Fibroblast of mammary gland (primary cell): ENCODE measurements at places on chromosomes 2 and 18.
A peak's percentile ranks its signal among the peaks of the same experiment; 100 is the strongest.

DNA sequence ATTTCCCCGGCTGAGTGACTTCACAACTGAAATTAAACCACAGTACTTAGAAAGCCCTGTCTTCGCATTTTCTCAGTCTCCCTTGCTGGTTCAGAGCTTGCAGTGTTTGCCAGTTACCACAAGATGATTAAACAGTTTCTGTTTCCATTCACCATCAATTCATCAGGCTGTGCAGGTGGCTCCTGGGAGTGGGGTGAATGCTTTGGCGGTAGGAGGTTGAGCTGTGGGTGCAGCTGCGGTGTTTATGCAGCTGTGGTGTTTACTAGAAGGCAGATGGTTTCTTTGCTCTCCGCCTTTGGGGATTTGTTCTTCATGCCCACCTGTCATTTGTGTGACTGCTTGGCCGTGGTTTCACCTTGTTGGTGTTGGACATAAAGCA lies 16.1 kb downstream of the ACOXL start:
- no peak for DNase-seq

DNA sequence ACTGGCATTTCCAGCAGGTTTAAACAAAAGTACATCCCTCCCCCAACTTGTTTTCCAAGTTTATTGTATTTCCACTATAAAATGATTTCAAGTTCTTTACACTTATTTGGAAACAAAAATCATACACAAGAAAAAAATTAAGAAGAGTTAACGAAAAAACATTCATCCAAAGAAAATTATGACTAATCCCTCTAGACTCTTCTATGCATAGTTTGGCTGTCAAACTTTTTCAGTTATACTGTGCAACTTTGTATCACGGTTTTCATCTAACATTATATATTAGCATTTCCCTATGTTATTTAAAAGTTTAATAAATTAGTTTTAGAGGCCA lies 627 bp downstream of the WDCP start:
- DNase-seq, result peak; percentile 10

GRCh38 chr2:234999740-235000425 lies 48.1 kb downstream of the SH3BP4 start:
- DNase-seq, result no peak

GRCh38 chr2:50455351-50455939 lies 576.5 kb downstream of the NRXN1 start:
- DNase-seq, result no peak

- peak; percentile 50 for DNase-seq
These were observed 146.8 kb downstream of the RBM43 start for GRCh38 chr2:151114874-151115273.

DNA sequence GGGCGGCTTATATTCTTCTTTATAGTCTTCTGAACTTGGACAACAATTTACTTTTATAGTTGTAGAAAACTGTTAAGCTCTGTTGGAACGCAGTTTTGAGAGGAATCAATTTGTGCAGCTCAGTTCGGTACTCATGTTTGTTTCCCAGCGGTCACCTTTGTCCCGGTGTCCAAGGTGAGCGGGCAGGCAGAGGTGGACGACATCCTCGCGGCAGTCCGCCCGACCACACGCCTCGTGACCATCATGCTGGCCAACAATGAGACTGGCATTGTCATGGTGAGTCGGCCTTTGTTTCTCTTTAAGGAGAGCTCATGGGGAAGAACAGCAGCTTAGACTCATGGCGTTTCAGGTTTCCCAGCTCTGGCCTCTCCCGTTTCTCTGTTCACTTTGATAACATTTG lies 18.6 kb upstream of the ESPNL start:
- no peak for DNase-seq

- peak; percentile 51 for DNase-seq
These were observed 32.1 kb upstream of the ZNF638 start for GRCh38 chr2:71299507-71299906.

GRCh38 chr18:30889519-30890301 lies 152.8 kb downstream of the DSC3 start:
- DNase-seq, result no peak

DNA sequence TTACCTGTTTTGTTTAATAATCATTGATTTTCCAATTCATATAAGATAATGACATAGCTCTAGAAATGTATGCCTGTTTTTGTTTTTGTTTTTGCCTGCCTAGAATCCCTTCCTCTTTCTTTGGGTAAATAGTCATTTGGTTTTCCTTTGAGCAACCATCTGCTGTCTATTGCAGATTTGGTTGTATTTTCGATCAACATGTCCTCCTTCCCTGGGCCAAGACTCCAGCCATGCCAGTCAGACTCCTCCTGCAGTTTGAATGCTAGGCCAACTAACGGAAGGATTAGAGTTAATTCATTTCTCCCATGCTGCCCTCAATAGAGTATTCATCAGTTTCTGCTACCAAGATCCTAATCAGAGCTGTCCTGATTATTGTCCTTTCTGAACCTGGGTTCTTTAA lies 67.1 kb downstream of the MAIP1 start:
- DNase-seq, result no peak

DNA sequence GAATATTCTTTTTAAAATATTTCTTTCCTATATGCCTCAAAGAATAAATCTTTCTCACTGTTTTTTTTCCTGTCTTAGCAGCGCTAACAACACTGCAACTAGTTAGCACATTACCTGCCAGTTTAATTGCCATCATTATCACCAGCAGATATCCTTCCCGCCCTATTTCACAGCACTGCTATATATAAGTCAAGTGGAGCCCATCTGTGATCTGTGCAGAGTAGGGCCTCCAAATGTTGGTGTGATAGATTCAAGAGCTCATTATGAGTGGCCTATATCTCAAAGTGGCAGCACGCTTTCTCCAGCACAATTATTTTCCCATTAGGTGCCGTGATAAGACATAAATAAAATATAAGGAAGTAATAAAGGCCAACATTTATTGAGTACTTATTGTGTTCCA lies 19.8 kb upstream of the RGPD4 start:
- no peak for DNase-seq

DNA sequence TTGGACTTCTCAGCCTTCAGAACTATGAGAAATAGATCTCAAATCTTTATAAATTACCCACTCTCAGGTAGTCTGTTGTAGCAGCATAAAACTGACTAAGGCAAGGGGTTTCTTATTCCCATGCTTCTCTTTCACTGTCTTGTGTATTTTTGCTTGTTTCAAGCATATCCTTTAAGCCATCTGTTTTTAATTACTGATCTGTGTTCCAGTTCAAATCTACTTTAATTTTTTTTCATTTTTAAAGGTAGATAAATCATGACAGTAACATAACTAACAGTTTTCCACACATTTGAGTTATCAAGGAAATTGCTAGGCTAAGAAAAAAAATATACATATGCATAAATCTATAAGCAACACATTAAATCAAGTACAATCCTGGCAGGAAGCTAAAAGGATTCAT lies 317.9 kb upstream of the TNP1 start:
- peak; percentile 8 for DNase-seq

DNA sequence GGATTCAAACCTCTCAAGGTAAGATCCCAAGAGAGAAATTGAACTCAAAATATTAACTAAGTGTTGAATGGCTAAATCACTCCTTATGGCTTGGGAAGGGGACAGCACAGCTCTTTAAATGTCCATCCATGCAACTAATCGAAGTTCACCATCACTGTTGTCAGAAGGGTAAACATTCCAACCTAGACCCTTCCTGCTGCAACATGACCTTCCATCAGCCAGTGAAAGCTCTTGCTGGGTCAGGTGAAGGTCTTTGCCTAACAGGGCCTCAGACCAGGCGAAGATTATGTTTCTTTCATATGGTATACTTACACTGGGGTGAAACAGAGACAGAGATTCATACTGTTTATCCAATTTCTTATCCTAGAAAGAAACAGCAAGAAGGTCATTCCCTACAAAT lies 16.4 kb downstream of the IAH1 start:
- no peak for DNase-seq
